ENCODE measurements at places on chromosomes 5 and 9.

DNA sequence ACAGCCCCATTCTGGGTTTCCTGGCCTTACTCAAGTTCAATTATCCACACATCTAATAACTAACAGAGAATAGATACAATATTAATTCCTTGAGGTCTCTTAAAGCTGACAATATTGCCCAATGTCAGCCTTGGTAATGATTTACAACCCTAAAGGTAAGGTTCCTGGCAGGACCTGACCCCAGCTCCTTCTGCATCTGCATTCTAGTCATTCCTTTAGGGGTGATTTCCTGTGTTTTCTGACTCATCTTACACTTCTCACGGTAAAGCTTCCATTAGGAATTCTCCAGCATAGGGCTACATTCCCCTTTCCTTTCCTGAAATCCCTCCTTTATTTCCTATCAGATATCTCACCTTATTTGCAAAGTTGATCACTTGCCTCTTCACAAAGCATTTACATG lies 9.3 kb downstream of the HAVCR1 start:
- DNase-seq: no peak

GRCh38 chr9:4382722-4383317 lies 83.0 kb upstream of the GLIS3 start:
- no peak for DNase-seq

DNA sequence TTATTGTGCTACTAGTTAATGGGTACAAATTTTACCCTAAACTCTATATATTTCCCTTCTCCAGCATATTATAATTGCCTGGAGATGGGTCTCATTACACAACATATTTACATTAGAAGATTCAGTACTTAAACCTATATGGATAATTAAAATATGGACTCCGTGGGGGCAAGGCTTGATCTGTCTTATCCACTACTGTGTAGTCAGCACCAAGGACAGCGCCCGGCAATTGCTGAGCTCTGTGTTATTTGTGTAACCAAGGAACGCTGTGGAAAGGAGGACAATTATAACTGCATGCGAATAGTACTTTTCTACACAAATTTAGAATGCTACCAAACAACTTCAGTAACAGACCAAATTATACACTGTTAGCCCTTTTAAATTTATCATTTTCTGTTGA lies 77.7 kb downstream of the DNAH5 start:
- DNase-seq: peak; percentile 42

GRCh38 chr5:141420855-141421488 lies at the start of gene PCDHGA11:
Gene PCDHGA11 (plus strand): TSS chr5:141421051. CDS start chr5:141421228, 177 bp downstream.
- no peak for DNase-seq

DNA sequence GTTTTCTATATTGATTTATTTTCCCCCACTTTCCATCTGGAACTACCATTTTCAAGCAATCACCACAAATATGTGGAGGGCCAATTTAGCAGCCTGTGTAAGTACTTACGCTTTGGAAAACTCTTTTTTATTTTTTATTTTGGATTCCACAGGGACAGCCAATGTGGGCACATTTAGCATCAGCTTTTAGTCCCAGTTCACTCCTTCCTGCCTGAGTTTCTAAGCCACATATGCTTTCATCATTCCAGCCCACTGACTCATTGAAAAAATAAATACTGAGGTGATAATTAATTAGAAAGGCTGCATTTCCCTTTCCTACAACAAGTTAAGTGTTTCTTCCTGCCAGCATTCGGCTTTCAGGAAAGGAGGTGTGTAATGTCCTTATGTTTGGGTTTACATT lies 76.8 kb downstream of the TMEM167A start:
- no peak for DNase-seq

DNA sequence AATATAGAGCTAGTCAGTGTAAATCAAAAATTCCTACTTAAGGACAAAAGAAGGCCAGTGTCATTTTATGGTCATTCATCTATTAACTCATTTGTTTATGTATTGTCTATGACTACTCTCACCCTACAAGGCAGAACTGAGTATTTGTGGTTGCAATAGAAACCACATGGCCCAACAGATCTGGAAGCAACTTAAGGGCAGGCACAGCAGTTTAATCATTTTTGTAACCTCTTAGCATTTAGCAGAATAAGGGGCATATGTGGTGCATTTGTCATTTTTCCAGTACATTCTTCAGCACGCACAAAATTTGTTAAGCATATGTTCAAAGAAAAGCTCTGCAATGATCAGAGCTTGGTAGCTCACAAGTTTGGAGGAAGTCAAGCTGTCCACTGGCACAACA lies 1.1 kb downstream of the FKBP15 start:
- no peak for DNase-seq

GRCh38 chr5:75668977-75669689 lies 48.1 kb downstream of the POC5 start:
- DNase-seq: no peak

DNA sequence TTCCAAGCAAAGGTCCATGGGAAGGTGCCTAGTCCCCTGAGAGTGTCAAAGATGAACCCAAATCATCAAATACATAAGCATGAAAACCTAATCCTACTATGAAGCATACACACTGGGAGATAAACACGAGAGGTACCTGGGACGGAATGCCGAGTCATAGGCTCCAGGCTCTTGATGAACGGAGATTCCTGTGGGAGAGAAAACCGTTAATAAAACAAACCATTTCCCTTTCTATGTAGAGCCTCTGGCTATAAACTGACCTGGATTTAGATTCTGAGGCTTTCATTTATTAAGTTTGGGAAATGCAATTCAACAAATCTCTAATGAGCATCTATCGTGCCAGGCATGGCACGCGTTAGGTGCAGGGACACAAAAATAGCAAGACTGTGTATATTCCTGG lies 206.4 kb upstream of the IL12B start:
- no peak for DNase-seq

DNA sequence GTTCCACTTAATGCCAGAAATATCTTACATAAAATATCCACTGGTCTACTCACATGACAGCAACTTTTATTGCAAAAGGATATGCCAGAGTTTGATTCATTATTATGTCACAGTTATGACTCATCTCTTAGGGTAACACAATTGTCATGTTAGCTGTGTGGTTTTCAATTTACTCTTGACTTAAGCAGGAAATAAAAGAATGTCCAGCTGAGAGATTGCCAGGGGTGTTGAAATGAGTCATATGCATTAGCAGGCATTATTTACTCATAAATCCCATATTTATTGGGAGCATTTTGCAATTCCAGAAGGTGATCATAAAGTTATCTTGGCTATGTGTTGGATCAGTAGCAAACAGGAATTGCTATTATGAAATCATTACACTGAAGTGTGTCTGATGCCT lies 1164.6 kb upstream of the CDH18 start:
- no peak for DNase-seq

DNA sequence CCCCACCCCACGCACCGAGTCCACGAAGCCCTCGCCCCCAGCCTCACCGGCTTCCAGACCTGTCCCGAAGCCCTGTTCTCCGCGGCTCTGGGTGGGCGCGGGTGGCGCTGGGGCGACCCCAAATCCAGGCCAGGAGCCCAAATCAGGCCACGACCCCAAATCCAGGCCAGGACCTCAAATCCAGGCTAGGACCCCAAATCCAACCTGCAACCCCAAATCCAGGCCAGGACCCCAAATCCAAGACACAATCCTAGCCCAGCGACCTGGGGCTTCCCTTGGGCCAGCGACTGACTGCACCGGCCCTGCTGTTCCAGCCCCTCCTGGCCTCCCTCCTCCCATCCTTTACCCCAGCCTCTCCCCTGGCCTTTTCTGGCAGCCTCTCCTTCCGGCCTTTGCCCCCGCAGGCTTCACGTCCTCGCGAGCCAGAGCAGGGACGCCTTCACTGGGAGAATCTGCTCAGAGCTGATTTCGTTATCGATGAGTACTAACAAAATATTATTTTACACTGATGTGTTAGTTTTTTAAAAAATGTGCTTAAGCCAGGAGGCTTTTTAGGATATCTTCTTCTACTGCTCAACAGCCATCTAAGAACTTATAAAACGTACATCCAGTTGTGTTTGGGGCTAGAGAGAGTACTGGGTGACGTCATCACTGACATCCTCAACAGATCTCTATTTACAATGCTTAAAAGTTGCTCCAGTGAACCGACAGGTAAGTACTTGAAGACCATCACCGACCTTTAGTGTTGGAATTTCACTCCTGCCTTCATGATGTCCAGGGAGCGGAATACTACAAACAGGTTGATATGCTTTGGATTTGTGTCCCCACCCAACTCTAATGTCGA lies 34.7 kb downstream of the TRIP13 start:
- no peak for DNase-seq

- DNase-seq: no peak
Observed at GRCh38 chr9:33148367-33149014, 18.6 kb downstream of the B4GALT1 start.

- no peak for DNase-seq
Observed at GRCh38 chr9:33350310-33350709, 52.1 kb downstream of the AQP7 start.

GRCh38 chr5:32645246-32645645 lies 59.9 kb downstream of the SUB1 start:
- DNase-seq: no peak

- DNase-seq: no peak
Observed at GRCh38 chr9:109452761-109453160, 45.3 kb downstream of the PTPN3 start.

GRCh38 chr9:123399803-123400378 lies 43.9 kb downstream of the CRB2 start:
- DNase-seq: no peak

DNA sequence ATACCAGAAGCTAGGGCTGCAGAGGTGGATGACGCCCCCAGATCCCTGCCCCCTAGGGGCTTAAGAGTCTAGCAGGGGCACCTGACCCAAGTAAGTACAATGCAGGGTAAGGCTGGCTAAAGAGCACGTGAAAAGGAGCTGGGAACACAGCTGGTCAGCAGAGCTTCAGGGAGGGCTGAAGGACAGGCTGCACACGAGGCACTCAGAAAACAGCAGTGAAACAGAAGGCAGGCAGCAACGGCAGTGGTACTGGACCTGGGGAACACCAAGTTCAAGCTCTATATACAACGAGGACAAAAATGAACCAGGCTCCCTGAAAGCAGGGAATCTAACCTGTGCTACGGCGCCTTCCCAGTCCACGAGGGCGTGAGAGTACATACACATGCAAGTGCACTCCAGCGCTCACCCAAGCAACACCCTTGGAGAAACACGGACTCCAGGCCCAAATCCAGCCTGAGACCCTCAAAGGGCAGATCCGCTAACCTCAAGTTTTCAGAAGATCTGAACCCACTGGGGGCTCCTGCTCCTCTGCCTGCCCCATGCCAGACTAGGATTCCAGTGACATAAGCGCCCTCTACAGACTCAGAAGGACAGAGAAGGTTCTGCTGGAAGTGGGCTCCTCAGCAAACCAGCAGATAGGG lies 57.4 kb downstream of the PSMB7 start:
- no peak for DNase-seq

- no peak for DNase-seq
Observed at GRCh38 chr5:135878156-135878620, 17.5 kb downstream of the IL9 start.

DNA sequence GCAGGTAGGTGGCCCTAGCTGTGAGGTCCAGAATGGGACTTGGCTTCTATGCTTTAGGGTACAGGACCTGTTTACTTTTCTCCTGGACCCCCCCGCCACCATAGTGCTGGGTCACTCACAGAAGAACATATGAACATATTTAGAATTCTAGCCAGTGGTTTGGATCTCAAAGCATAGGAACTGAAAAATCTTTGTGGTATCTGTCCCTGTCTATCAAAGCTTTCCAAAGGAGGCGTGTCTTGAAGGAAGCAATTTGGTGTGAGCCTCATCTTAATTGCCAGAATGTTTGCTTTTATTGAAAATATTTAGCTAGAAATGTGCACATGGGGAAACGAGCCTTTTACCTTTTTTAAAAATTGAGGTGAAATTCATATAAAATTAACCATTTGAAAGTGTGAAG lies 6.2 kb downstream of the PHF2 start:
- DNase-seq: no peak

DNA sequence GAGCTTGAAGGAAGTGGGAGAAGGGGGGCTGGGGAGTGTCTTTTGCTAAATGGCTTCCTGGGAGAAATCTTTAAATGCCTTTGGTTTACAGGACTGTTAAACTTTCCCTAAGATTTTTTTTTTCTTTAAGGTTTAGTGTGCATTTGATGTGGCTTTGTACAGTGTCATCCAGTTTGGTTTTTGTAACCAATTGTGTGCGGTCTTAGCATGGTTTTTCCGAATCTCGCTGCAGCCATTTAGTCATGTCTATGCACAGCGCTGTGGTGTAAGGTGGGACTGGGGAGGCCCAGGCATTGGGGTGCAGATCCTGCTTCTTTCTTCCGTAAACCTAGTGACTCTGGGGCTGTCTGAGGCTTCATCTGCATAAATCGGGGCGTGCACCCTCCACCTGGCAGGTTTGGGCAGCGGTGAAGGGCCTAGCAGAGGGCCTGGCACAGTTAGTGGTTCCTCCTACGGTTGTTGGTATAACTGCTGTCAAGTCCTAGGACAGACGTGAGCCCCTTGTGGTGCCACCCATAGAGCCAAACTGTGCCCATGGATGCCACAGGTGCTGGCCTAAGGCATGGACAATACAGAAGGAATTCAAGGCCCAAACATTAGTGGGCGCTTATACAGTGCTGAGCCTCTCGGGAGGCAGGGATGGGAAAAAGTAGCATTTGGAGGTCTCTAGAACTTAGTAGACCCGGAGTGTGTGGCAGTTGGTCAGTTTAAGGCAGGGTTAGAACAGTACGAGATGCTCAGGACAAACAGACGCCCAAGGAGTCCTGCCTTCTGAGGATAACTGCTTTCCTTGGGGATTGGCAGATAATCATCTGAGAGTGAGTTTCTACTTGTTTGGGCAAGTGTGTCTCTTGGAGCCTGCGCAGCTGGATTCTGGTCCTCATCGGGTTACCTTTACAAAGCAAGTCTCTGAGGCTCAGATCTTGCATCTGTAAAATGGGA lies 1.5 kb downstream of the PRRC2B start:
- peak; percentile 53 for DNase-seq

Measured in Right ventricle myocardium superior (tissue), 1 donor.